ENCODE measurements at places on chromosomes 16 and 17.

- no peak for DNase-seq
Observed at GRCh38 chr16:10037751-10038150, 144.5 kb downstream of the GRIN2A start.

GRCh38 chr16:228852-229730 lies at the start of gene LUC7L:
TSS of gene LUC7L (minus strand) at chr16:229449. CDS start at chr16:229339, 110 bp downstream.
- peak; percentile 65 for DNase-seq

DNA sequence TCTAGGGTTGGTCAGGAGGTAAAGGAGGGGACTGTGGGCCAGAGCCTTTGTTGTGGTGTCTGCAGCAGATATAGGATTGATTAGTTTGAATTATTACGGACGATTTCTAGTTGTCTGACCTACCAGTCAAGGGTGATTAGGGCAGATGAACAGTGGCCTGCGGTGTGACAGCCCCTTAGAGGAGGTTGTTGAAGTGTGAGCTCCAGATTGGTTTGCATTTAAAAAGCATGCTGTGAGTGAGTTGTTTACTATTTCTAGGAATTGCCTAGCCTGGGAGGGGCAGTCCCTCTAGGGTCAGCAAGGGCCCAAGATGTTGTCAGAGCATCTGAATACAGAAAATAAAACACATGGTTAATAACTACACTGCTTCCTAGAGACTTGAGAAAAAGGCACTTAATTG lies 108.8 kb downstream of the ARHGAP44 start:
- no peak for DNase-seq

- no peak for DNase-seq
Observed at GRCh38 chr17:79572136-79572925, 38.5 kb downstream of the RBFOX3 start.

- DNase-seq, result no peak
Observed at GRCh38 chr17:81052199-81052997, 17.4 kb downstream of the BAIAP2 start.
